ENCODE measurements at places on chromosomes 2 and 18.

DNA sequence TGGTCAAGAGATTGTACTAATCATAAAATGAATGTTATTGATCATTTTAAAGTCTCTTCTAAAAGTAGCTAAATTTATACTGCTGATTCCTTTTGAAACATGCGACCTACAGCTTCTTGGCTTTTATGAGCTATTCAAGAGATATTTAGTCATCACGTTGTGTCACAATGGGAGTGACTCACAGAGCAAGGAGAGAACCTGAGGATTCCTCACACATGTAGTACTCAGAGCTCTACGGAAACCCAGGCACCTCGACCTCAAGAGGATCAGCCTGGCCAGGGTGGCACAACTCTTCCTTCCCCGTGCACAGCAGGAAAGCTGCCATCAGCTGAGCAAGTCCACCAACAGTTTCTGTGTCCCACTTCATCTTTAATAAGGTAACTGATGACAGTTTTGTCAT, at the start of gene DHRS9:
DHRS9 (plus strand) TSS at position 223 of the 400 bp plus-strand sequence. CDS start 12,019 bp downstream, outside the sequence.
- no peak for DNase-seq

- DNase-seq: no peak
These were observed 98.1 kb downstream of the CRIM1 start for GRCh38 chr2:36453652-36454051.

- DNase-seq: no peak
These were observed 559.8 kb downstream of the SUCLG1 start for GRCh38 chr2:83899271-83899670.

GRCh38 chr2:77800410-77800809, 278.2 kb upstream of the LRRTM4 start:
- DNase-seq: no peak

GRCh38 chr2:121865914-121866313, 110.5 kb downstream of the TSN start:
- no peak for DNase-seq

DNA sequence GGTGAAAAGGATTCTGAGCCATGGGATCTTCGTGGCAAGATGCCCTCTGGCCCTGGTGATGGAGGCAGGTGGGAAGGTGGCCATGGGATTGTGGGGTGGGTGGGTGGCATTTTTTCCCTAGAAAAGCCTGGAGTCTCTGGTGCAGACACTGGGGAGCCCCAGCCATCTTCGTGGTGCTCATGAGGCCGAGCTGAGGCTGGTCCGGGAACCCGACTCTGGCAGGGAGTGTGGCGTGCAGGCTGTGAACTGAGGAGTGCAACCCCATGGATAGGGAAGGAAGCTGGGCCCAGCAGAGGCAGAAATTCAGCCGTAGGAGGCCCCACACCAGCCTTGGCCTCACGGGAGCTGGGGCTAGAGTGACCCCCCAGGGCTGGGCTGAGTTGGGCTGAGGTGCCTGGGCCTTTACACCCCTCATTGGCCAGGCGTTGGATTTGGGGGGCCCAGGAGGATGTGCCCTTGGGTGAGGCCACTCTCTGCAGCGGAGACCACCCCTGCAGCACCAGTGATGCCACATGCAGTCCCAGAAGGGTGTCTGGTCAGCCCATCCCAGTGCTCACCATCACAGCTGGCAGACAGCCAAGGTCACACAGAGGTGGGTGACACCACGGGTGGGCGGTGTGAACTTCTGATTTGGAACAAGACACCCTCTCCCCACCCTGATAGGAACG, 115.6 kb upstream of the HDAC4 start:
- DNase-seq: no peak

All from GM13976 (cell line).